A172 (cell line): ENCODE measurements at places on chromosomes 5 and 9.

DNA sequence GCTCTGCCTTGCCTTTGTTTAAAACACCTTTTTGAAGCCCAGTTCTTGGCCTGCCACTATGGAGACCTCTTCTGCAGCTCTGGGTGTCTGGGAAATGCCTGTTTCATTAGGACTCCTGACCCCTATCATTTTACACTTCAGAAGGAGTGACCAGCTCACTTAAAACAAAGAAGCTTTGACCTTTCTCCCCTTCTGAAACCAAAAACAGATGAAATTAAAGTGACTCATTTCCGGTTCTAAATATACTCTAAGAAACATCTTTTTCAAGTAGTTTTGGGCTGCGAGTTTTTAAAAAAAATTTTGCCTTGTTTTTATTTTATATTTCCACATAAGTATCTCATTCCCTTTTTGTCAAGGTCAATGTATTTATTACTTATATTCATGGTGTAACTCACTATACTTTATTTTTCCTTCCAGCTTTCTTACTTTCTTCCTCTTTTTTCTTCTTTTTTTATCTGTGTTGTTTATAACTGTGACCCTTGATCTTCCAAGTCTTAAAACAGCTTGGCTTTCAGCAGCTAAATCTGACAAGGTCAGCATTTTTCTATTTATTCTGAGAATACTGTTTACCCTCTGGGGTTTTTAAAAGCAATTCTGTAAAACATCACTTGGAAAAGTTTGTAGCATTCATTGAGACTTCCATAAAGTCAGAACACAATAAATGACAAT lies 672.9 kb downstream of the NR2F1-AS1 start:
- DNase-seq, result peak; percentile 73

GRCh38 chr9:35691757-35692301 lies 2.1 kb upstream of the TPM2 start:
- no peak for DNase-seq

- no peak for DNase-seq
Measured at GRCh38 chr5:67366276-67366675, 169.7 kb upstream of the CD180 start.

DNA sequence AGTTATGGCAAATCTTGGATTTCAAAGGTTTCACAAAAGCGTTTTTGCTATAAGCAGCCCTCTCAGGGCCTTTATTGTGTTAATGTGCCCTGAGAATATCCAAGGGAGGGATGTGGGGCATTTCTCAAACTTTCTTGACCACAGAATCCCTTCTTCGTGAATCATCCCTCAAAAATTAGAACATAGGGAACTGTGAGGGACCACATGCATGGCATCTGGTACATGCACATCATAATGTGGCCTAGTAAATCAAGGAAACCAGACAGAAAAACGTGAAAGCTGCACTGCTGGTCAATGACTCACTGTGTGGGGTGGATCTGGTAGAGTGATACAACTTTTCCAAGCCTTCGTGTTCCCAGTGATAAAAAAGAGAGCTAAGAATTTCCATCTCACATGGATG lies 22.4 kb downstream of the DDX31 start:
- peak; percentile 99 for DNase-seq

DNA sequence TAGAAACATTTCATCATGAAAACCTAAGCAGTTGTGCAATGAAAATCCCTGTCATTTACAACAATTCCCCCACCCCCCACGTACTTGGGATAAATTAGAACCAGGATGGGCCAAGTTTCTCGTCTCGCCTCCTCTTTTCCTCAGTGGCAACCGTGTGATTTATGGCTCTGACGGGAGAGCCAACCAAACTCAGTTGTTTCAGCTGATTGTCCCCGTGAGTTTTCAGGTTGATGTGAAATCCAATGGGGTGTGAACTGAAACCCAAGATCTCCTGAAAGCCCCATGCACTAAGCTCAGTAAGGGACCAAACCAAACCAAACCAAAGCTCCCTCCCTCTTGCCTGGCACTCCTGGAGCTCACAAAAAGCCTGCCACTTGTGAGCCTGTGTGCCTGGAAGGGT lies 138.7 kb upstream of the SLC24A2 start:
- no peak for DNase-seq
